ENCODE measurements at places on chromosomes 11 and 22.

DNA sequence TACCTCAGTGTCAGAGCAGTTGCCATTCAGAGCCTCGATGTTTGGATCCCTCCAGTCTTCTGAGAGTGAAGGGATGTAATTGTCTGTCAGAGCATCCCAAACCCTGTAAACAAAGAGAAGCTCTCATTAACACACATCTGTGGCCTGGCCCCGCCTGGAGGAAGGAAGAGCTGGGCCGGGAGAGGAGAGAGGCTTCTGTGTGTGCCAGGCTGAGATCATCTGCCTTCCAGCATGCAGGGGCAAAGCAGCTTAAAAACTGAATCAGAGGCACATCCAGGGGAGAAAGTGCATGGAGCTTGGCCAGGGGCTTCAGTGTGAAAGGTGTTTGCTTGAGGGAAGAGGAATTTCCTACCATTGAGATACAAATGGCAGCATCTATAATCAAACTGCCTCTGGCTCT is 14.5 kb downstream of the FEZ1 start:
- no peak for DNase-seq

DNA sequence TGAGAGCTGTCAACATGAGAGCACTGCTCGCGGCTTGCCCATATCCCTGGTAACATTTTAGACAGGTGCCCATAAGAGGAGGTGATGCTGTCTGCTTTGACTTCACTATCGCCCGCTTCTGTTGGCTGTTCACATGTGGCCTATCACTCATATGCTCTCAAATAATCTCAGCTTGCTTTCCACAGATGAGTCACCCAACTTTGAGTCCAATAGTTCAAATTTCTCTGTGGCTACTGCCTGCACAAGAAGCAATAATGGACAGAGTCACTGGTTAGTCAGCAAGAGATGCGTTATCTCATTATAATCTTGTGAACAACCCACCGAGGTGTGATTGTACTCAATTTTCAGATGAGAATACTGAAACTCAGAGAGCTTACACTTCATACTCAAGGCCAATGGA is 1714.1 kb downstream of the LRRC4C start:
- no peak for DNase-seq

- no peak for DNase-seq
These were observed 1.6 kb upstream of the IZUMO1R start for GRCh38 chr11:94302776-94303175.

GRCh38 chr22:26045051-26045450 is 124.2 kb upstream of the SEZ6L start:
- no peak for DNase-seq

DNA sequence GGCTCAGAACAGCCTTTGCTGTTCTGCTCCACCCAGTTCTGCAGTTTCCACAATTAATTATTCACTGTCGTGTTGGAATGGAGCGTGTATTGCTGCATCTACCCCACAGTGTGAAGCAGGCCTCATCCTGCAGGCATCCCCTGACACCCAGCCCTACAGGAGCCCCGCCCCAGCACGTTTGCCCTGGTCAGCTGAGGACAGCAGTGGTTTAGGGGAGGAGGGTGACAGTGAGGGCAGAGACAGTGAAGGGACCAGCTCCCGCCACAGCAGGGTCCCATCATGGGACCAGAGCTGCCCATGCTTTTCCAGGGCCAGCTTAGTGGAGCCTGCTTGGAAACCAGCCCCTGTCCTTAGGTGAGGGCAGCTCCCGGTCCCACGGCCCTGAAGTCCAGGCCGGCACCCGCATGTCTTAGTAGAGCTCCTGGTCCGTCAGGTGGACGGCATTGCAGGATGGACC is 273.0 kb downstream of the TBC1D22A start:
- DNase-seq: no peak

DNA sequence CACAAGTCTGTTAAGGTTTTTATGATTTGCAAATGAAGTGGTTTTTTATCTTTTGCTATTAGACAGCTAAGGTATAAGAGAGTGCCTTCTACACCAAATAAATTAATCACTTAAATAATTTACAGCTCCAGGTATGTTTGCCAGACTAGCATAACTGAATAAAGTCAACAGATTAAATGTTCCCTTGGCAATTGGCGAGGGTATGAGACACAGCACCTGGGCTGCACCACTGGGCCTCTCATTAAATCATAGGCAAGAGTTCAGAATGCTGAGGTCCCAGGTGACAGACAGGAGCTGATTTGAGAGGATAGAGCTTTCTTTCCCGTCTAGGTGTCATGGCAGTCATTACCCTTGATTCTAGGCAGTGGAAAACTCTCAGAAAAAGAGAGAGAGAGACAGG is 62.6 kb upstream of the WT1 start:
- no peak for DNase-seq

DNA sequence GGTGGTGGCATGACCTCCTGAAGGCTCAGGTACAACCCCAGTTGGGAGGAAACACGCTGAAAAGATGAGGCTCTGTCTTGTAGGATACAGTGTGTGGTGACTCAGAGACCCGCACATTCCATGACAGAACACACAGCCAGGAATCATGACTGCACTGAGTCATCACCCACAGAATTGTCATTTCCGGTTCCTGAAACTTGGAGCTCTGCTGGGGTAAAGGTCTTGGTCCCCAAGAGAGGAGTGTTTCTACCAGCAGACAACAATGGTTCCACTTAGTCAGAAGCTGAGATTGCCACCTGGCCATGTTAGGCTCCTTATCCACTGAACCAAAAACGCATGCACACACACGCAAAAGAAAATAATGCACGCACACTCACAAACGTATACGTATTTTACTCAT is 31.5 kb upstream of the CYB5R3 start:
- no peak for DNase-seq

GRCh38 chr11:46712874-46713576 is 6.0 kb upstream of the F2 start:
- DNase-seq: no peak

DNA sequence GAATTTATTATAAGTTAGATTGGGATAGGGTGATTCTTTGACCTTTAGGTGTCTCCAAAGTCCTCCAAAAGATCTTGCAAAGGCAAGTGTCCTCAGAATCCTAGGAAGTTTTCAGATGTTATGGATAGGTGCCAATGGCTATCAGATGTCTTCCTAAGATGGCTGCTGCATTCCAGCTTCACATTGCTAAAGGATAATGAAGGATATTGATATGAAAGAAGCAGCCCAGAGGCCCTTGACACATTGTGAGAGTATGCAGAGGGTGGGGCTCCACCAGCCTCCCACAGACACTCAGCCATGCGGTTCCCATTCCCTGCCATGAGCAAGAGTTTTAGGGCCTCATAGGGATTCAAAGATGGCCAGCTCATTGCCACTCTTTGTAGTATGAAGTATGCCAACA is 22.3 kb upstream of the GLYATL2 start:
- no peak for DNase-seq

DNA sequence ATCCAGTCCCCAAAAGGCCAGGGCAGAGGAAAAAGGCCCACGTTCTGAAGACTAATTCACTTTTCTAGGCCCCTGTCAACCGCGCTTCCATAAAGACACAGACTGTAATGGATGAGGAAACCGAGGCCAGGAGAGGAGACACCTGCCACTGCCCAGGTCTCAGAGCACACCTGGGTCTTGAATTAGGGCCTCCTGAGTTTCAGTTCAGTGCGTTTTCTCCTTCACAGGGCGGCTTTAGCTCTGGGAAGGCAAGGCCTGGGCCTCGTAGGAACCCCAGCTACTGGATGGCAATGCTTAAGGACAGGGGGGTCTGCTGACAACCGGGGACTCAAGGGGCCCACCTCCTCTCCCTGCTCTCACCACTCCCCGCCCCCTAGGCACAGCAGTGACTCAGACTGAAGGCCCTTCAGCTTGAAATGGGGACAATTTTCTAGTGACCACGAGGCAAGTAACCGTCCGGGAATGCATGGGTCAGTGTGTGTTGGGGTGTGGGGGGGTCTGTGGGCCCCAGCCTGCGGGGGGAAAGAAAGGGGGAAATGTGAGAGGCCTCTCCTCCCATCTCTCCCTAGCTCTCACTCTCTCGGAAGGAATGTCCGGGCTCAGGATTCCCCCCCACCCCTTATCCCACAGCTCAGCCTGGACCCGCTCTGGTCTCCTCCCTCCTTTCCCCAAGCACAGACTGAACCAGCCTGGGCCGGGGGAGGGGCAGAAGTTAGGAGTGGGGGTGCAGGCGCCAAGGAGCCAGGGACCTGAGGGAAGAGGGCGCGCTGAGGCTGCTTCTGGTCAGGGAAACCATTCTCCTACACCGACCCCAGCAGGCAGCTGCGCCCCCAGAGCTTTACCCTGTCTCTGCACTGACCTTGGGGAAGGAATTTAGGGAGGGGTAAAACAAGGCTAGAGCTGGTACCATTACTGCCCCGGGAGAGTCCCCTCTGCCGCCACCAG is 17.2 kb downstream of the CREB3L1 start:
- no peak for DNase-seq

- no peak for DNase-seq
These were observed 8.7 kb downstream of the OR8K5 start for GRCh38 chr11:56151376-56151775.
